C1 segment of cervical spinal cord (tissue), 14 donors: ENCODE measurements at places on chromosomes 3 and 15.

GRCh38 chr3:97187771-97188170 lies 373.4 kb downstream of the EPHA6 start:
- no peak for DNase-seq

DNA sequence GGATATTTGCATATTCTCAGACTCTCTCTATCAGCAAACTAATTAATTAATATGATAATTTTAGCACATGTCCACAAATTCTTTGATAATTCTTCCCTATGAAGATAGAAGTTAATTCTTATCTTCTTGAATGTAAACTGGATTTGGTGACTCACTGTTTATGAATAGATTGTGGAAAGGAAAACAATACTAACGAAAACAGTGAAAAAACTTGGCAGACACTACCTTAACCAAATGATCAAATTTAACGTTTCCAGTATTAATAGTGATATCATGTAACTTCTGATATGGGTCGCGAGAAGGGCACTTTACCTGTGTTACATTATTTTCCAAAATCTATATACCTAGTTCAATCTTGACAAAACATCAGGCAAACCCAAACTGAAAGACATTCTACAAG lies 401.0 kb downstream of the SI start:
- no peak for DNase-seq

DNA sequence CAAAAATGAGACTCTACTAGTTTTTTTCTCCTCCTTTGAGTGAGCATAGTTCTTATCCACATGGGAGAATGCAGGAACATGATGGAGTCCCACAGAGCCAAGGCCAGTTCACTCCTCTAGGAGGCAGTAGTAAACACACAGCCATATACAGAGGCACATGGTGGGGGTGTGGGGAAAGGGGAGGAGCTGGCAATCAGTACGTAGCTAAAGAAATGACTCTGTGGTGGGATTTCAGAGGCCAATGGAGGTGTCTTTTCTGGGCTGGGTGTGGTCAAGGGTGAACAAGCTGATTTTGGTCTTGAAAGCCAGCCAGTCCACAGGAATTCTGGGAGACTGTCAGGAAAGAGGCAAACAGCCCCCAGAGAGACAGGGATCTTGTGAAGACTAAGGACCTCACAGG lies 6.6 kb upstream of the RAB11A start:
- no peak for DNase-seq

DNA sequence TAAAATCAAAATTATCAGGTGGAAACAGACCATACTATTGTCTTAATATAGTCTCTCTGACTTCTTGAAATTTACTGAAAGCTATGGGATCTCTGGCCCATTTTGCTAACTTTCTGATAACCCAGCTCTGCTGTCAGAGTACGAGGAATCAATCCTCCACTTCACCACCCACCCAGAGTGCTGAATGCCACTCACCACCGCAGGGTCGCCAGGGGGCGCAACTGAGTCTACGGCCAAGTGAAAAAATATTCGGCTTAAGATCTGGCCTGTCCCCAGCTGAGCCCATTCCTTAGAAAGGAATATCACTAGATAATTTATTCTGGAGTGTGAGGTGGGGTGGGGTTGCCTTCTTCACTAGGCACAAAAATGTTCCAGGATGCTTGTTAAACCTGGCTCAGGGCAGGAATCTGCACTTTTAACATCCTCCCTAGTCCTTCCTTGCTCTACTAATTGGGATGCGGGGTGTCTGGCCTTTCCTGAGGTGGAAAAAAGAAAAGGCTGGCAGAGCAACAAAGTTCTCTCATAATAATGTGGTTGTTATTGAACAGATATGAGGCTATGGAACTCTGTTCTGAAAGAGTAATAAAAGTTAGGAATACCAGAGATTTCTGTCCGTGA lies 520.6 kb downstream of the MFSD1 start:
- DNase-seq: peak; percentile 12

DNA sequence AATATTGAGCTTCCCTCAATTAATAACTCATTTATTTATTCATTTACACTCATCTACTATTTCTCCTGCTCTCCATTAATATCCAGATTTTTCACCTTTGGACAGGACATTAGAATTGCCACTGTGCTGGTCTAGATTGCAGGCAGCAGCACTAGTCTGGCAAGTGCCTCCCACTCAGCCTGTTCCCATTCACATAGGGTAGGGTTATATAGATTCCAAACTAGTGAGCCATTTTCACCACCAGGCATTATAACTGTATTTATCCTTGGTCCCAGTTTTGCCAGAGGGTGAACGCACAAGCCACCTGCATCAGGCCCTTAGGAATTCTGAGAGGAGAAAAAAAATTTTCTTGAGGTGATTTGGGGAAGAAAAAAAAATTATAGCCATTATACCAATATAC lies 44.5 kb downstream of the ANAPC13 start:
- DNase-seq: no peak

DNA sequence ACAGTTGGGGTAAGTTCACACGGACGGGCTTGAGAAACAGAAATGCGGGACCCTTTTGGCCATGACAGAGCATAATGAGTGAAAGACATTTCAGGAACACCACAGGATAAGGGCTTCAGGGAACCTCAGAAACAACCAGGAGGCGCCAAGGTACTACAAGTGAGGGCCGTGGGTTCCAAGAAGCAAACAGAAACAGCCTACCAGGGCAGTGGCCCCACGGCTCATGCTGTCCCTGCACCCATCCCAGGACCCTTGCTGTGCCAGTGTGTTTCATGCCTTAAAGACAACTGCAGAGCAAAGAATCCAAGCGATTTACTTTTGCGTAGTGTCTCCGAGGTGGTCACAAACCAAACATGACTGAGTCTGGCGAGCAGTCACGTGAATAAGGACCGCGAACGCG lies 54.0 kb downstream of the RUBCN start:
- no peak for DNase-seq

- no peak for DNase-seq
These were observed 189.7 kb upstream of the STT3B start for GRCh38 chr3:31343075-31343474.

- no peak for DNase-seq
These were observed 4.9 kb downstream of the MRPL47 start for GRCh38 chr3:179599531-179599930.
